Psoas muscle (tissue), 8 donors: ENCODE measurements at places on chromosomes 5 and 9.

- no peak for DNase-seq
Measured at GRCh38 chr5:59460368-59461153, 433.0 kb downstream of the PDE4D start.

GRCh38 chr5:1445689-1446601, 705 bp upstream of the SLC6A3 start:
- no peak for DNase-seq

GRCh38 chr5:172096207-172096940, 89.9 kb upstream of the FBXW11 start:
- no peak for DNase-seq

DNA sequence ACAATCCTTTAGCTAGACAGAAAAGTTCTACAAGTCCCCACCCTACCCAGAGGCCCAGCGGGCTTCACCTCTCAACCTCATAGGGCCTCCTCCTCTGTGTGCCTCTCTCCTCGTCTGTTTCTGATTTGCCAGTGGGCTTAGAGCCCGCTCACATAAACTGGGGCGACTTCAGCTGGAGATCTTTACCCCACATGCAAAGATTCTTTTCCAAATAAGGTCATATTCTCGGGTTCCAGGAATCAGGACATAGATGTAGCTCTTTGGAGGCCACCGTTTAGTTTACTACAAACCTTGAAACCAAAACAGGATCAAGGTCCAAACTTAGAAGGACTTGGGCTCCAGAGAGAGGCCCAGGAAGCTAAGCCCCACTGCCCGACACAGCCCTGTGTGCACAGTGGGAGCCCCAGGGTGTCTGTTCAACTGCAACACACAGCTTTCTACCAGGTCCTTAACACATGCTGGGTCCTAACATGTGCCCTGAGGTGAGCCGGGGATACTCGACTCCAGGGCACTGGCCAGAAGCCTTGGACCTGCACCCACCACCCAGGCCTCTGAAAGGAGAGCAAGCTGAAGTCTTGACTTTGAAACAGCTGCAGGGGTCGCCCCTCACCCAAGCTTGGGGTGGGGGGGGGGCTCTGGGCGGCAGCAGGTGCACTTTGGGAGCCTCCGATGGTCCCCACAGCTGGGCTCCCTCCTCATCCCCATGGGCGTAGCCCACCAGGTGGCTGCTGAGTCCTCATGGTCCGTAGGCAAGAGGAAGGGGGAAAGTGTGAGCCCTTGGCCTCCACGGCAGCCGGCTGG, 26.8 kb upstream of the SLC12A7 start:
- no peak for DNase-seq

GRCh38 chr5:15506897-15507296, 6.9 kb downstream of the FBXL7 start:
- DNase-seq = no peak

DNA sequence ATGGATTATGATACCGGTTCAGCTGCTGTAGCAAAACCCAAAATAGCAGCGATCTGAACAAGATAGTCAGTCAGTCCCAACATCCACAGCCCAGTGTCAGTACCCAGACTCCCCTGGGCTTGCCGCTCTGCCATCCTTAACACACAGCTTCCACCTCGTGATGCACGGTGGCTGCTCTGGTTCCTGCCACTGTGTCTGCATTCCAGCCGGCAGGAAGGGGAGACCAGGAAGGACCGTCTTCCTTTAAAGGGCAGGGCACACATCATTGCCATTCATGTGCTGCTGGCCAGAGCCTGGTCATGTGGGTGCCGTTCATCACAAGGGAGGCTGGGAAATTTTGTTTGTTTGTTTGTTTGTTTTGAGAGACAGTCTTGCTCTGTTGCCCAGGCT, 131.0 kb upstream of the IER5L start:
- DNase-seq = no peak

DNA sequence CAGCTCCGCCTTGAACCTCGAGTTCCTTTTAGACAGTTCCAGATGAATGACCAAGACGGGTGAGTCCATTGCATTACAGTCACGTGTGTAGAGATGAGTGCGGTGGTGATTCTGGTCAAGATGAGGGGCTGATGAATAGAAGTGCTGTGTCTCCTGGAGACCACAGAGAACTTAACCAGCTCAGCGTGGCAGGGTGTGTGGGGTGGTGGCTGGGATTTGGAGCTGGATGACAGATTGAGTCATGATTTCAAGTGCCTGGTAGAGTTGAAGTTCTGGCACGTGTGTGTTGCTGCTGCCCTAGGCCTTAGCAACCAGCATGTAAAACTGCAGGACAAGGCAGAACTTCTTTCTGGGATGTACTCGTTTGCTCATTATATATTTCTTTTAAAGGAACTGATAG, 53.3 kb downstream of the PRRC2B start:
- DNase-seq = no peak

GRCh38 chr9:74444369-74444768, 52.8 kb upstream of the RORB start:
- no peak for DNase-seq
